ENCODE measurements at places on chromosomes 5 and 9. TPM values are rescaled to one million over a fixed set of nuclear protein-coding genes. Genes with fewer than 3 reads are reported as not detected.

- DNase-seq = no peak
Observed at GRCh38 chr9:15163931-15164330, 143.1 kb downstream of the TTC39B start.

GRCh38 chr5:163459462-163459818 is 462 bp downstream of the NUDCD2 start:
- peak; percentile 23 for DNase-seq

DNA sequence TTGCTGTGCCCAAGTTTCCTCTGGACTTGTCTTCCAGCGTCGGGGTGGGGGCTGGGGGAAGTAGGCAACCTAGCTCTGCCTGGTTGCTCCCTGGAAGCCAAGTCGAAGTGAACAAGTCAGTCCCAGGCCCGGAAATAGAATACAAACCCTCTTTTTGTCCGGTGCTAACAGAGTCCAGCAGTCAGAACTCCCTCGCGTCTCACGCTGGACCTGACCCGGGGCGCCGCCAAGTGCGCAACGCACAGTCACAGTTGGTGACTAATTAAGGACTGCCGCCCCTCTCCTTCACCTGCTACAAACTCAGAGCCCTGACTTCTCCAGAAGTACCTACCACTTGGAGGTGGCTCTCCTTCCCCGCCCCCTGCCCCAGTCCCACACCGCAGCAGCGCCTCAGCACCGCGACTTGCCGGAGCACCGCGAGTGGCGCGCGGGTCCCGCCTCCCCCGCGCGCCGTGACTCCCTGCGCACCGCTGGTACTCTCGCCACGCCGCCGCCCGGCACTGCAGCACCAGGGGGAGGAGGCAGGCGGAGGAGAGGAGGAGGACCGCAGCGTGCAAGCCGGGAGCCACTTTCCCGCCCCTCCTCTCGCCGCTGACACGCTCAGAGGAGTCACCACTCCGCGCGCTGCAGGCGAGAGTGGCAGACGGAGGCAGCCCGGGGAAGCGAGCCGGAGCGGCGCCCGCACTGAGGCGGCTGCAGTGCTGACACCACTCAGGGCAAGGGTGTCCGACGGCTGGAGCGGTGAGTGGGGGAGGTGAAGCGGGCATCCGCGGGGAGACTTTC is at the start of gene SV2C:
Gene SV2C, plus strand, starts transcription at position 612 of the 783 bp plus-strand sequence. CDS start 48,368 bp downstream, outside the sequence.
- no peak for DNase-seq

- DNase-seq = no peak
Observed at GRCh38 chr5:32465076-32465475, 20.5 kb upstream of the ZFR start.

DNA sequence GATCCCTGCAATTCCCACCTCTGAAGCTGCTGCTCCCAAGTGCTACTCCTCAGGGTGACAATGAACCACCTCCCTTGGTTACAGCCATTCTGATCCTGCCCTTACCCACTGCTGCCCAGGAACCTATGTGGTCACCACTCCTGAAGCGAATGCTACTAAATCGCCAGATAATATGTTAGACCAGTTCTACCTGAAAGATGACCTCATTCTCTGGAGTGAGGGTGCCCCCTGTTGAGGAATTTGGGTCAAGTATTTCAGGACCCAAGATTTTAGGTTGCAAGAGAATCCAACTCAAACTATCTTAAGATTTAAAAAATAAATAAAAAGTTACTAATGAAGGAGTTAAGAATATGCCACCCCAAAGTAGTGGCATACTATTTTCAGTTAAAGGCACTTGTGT is 5.8 kb upstream of the SNAPC3 start:
- DNase-seq = peak; percentile 65

- no peak for DNase-seq
Observed at GRCh38 chr5:179432547-179432946, 87.3 kb upstream of the ADAMTS2 start.

GRCh38 chr5:130995254-130995515 is 169.9 kb downstream of the HINT1 start:
- no peak for DNase-seq

GRCh38 chr9:2567922-2568321 is 53.7 kb upstream of the VLDLR start:
- no peak for DNase-seq

DNA sequence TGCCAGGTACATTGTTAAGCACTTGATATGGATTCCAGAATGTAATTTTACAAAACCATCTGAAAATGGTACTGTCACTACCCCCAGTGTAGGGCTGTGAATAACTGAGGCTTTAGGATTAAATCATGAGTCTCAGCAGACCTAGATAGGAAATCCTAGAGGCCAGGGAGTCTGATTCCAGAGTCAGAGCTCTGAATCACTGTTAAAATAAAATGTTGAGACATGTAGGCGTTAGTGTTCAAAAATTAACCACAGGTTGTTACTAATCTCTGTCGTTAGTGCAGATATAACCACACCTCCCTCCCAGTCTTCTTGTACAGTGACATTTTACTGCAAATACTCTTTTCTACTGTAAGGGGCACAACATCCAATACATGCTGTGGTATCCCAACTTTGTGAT is 1828.8 kb downstream of the MAT2B start:
- DNase-seq = peak; percentile 41

DNA sequence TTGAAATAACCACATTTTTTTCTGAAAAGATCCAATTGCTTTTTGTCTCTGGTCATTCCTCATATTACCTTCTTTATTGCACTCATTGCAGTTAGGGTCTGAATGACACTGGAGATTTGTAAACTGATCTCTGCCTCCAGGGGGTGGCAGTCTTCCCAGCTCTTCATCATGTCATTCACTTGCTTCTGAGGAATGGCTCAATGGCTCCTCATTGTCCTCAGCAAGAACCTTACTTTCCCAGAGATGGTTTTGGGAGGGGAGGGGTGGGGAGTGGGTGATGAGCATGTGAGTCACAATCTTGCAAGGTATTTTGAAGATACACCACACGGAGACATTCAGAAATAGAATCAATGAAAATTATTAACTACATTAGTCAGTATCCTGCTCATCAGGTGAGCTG is 159.8 kb upstream of the GAS1 start:
- DNase-seq = peak; percentile 29

GRCh38 chr9:121634329-121635261 is 16.8 kb upstream of the DAB2IP start:
- peak; percentile 13 for DNase-seq

The PTGR1 gene
- total RNA-seq = 80.8 TPM

The HMCN2 gene
- not detected for total RNA-seq

The SELENOP gene
- total RNA-seq = 0.28 TPM

The PCDHB7 gene
- total RNA-seq = 0.28 TPM

The STKLD1 gene
- total RNA-seq = 0.28 TPM

The SLC36A2 gene
- not detected for total RNA-seq

Measured in IMR-90 (cell line).